ENCODE measurements at places on chromosomes 2 and 18.

DNA sequence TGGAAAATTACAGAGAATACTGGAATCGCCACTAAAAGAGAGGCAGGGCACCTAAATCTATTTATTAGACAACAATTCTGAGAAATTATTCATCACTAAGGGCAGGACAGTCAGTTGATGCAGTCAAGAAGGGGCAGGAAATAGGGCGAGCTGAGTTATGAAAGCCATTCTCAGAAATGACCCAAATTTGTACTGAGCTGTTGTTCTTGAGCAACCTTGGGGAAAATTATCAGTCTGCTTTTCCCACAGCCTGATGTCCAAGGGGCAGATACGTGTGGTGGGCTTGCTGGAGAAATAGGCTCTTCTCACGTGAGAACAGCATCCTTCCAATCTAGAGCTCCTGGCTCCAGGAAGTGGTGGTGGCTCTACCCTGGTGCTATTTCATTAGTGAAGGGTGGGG lies 38.6 kb downstream of the STON1 start:
- no peak for DNase-seq

- no peak for DNase-seq
Measured at GRCh38 chr2:219213486-219214071, 5.2 kb downstream of the ABCB6 start.

DNA sequence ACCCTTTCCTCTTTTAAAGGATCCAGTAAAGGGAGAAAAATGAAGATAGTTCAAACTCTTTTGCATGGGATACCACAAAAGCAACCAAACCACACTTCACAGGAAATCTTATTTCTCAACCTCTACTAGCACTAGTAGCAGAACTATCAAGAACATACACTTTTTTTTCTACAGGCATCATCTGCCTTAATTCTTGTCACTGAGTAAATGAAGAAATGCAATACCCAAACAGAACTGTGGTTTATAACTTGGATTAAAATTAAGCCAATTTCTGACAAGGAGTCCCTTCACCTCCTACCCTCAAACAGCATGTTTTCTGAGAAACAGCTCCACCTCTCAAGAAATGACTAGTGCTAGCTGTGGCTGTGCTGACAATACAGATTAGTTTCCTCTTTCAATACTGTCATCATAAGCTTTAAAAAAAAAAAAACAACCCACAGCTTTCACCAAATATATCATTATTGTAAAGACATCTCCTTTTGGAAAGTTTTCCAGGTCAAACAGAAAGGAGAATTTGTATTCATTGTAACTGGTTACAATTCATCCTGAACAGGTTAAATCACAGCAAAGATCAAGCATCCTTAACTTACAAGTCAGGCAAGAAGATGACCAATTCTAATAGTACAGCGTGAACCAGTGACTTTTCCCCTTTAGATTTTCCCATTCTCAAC lies 44.4 kb downstream of the PTPN2 start:
- no peak for DNase-seq

- no peak for DNase-seq
Measured at GRCh38 chr18:70172225-70172624, 33.3 kb downstream of the RTTN start.

DNA sequence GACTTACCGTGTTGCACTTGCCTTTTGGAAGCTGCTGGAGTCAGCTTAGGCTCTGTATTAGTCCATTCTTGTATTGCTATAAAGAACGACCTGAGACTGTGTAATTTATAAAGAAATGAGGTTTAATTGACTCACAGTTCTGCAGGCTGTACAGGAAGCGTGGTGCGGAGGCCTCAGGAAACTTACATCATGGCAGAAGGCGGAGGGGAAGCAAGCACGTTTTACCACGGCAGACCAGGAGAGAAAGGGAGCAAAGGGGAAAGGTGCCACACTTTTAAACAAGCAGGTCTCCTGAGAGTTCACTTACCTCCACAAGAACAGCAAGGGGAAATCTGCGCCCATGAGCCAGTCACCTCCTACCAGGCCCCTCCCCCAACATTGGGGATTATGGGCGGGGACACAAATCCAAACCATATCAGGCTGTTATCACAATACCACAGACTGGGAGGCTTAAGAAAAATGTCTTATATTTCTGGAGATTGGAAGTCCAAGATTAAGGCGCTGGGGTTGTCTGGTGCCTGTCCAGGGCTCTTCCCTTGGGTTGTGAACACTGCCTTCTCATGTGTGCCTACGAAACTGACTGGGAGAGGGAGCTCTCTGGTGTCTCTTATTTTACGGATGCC lies 3.6 kb upstream of the D2HGDH start:
- no peak for DNase-seq

GRCh38 chr2:11766016-11766415 lies 19.6 kb downstream of the LPIN1 start:
- no peak for DNase-seq

GRCh38 chr2:97966545-97967215 lies 29.1 kb downstream of the TMEM131 start:
- DNase-seq = no peak

DNA sequence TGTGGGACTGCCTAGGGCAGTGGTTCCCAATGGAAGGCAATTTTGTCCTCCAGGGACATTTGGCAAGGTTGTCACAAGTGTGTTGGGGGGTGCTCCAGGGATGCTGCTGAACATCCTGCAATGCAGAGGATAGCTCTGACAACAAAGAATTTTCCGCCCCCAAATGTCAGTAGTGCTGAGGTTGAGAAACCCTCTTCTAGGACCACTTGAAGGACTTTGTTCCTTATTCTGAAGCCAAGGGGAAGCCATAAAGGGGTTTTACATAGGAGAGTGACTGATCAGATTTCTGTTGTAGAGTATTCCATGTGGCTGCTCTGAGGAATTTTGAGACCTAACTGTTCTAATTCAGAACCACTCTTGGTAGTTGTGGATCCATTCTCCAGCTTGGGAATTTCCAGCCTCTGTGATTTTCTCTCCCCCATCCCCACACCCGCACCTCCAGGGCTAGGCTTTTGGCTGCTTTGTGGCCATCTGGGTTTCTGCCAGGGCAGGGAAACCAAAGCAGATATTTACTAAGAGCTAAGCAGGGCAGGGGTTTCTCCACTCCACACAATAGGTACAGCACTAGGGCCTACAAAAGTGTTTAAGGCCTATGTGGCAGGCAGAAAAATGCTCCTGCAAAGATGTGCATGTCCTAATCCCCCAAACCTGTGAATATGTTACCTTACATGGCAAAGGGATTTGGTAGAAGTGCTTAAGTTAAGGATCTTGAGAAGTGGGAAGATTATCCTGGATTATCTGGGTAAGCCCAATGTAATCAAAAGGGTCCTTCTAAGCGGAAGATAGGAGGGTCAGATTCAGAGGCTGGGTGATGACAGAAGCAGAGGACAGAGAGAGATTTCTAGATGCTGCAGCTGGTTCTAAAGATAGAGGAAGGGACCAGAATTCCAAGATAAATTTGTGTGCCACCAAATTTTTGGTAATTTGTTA lies 135.4 kb downstream of the TMEM17 start:
- DNase-seq = no peak

- no peak for DNase-seq
Measured at GRCh38 chr18:33700513-33700976, 122.5 kb downstream of the ASXL3 start.

DNA sequence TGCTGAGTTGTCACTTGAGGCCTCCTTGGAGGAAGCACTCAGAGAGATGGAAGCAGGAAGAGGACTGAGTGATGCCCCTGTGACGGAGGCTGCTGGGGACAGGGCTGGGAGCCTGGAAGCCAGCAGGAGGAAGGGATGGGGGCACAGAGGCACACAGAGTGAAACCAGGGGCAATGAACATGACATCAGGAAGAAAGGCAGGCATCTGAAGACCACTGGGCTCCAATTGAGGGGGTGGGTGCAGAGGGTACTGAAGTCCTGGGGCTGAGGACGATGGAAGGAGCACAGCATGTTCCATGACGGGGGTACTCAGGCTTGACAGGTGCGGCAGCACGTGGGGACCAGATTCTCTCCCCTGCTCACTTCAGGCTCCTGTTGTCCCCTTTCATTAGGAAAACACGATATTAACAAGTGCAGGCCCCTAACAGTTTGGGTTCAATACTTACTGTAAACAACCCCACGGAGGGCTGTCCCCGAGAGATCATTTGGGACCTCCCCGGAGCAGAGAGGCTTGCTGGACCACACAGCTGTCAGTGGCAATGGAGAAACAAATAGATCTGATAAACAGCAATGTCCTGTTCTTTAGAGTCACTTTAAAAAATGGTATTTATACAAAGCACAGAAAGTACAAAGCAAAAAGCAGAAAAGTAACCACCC lies 8.7 kb downstream of the INPP5D start:
- no peak for DNase-seq

GRCh38 chr2:215692387-215693079 lies 256.7 kb upstream of the FN1 start:
- DNase-seq = peak; percentile 67

DNA sequence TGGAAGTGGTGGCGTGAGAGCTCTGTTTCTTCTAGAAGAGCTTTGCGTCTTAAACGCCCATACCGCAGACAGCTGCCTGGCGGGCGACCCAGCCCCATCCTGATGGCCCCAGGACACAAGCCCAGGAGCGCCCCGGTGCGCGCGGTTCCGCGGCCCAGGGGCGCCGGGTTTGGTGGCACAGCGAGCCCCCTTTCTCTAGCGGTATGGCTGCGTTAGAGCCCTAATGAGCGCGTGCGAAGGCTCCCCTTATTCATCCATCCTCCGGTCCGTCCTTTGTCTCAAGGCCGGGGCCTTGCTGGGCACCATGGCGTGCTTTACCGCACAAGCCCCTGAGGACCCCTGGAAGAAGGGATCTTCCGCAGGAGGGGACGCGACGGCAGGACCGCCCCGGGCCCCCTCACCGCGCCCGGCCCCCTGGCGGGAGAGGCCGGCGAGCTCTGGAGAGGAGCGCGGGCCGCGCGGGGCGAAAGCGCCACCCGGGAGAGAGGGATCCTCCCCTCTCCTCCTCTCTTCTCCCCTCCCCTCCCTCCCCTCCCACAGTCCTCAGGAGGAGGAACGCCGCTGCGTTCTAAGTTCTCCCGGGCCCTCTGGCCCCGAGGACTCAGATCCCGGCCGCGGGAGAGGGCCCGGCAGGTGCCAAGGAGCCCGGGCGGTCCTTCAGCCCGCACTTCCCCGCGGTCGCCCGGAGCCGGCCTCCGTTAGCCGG lies 626 bp upstream of the SLC1A4 start:
- DNase-seq = peak; percentile 84

GRCh38 chr2:60377825-60378224 lies 175.6 kb downstream of the BCL11A start:
- DNase-seq = no peak

DNA sequence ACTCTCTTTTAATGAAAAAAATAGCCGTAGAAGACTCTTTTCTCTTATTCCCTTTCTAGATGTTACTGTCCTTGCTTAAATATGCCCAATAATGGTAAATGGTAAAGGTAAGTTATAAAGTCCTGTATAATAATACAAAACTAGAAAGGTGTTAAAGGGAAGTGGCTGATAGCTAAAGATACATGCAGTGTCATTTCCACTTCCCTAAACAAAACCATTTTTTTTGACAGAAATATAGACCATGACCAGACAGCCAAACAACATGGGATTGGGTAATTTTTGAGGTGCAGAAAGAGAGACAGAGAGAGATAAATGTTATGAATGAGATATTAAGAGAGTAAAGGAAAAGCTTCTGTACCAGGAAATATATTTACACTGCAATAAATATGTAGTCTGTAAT lies 731.7 kb upstream of the REG3G start:
- no peak for DNase-seq

DNA sequence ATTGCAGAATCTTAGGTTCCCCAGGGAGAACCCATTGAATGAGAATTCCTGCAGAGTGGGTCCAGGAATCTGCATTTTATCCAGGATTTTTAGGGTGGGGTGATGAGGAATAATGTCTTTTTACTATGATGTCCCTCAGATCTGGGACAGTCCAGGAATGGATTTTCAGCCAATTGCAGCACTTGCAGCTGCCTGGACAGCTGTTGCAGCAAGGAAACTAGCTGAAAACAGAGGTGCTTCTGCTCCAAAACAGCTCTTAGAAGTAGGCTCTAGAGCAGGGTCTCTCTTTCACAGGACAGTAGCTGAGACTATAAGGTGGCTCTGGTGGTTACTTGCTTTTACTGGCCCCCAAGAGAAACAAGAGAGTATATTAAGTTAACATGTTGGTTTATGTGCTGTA lies 9.1 kb downstream of the GLI2 start:
- no peak for DNase-seq

GRCh38 chr2:109009920-109010610 lies 21.0 kb upstream of the EDAR start:
- DNase-seq = peak; percentile 13

GRCh38 chr2:86468162-86469033 lies 27.2 kb downstream of the KDM3A start:
- no peak for DNase-seq

DNA sequence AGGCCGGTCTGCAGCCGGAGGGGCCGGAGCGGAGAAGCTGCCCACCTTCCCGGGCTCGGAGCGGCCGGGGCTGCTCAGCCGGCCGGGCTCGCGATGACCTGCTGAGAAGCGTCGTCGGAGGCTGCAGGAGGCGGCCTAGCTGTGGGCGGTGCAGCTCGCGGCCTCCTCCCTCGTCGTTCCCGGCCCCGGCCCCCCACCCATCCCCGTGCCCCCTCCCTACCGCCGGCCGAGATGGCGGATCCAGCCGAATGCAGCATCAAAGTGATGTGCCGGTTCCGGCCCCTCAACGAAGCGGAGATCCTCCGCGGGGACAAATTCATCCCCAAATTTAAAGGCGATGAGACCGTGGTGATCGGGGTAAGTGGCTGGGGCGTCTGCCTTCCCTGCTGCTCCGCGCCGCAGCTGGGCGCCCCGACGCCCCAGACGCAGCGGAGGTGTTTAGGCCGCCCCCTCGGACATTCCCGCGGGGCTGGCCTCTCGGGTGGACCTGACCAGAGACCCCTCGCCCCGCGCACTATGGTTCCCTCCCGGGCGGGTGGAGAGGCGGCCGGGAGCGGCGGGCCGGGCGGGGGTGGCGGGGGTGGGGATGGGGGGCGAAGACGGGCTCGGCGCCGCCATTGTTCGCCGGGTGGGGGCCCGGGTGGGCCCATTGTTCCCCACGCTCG lies 492 bp downstream of the KIF5C start:
- DNase-seq = no peak
